Osteoblast (primary cell): ENCODE measurements at places on chromosomes 16 and 17. TPM values are rescaled to one million over a fixed set of nuclear protein-coding genes. Genes with fewer than 3 reads are reported as not detected.
A peak's percentile ranks its signal among the peaks of the same experiment; 100 is the strongest.

DNA sequence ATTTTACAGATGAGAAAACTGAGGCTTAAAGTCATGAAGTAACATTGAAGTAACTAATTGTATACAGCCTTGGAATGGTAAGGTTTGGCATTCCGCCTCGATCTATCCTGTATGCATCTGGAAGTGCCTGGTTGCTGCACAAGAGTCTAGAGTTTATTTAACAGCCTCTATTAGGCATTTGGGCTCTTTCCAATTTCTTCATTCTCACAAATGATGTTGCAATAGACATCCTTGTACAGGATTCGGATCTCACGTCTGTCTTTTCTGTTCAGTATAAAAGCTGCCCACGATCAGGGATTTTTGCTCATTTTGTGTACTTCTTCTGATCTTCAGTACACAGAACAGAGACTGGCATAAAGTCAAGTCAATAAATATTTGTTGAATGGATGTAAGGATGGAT is 100.5 kb downstream of the AIPL1 start:
- no peak overlapping the region for H3K4me3 ChIP-seq
- H3K36me3 ChIP-seq: no peaks in the 10 kb centered on the region
- no peaks in the 10 kb centered on the region for H3K4me1 ChIP-seq

Gene C1QL1
- total RNA-seq: under 0.01 TPM in 1 of 2 replicates, not detected in the other

Gene FGF11
- 0.29 and 0.36 TPM in 2 replicates for total RNA-seq

Gene CD7
- total RNA-seq: not detected in 2 replicates

Gene RPTOR
- total RNA-seq: 26.5 and 27.9 TPM in 2 replicates

Gene BRIP1
- total RNA-seq: 5.9 and 6.2 TPM in 2 replicates

DNA sequence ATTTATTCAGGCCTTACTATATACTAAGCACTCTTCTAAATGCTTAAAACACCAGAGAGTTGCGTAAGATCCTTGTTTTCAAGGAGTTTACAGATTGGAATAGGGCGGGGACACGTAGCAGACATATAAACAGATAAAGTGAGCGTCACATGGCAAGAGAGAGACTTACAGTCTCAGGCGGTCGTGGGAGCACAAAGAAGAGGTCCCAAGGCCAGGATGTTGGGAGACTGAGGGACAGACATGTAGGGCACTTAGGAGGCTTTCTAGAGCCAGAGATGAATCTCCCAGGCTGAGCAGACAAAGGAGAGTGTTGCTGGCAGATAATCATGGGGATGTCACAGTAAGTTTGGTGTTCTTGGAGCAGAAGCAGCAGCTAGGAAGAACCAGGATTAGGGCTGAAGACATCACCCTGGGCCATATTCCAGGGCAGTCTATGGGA is 119.1 kb upstream of the ANKFN1 start:
- no peak for DNase-seq
- no peak overlapping the region for H3K27ac ChIP-seq
- H3K4me1 ChIP-seq: no peaks in the 10 kb centered on the region
- H3K4me3 ChIP-seq: no peak overlapping the region
- H3K36me3 ChIP-seq: no peaks in the 10 kb centered on the region

Gene HAP1
- under 0.01 TPM in 1 of 2 replicates, not detected in the other for total RNA-seq

DNA sequence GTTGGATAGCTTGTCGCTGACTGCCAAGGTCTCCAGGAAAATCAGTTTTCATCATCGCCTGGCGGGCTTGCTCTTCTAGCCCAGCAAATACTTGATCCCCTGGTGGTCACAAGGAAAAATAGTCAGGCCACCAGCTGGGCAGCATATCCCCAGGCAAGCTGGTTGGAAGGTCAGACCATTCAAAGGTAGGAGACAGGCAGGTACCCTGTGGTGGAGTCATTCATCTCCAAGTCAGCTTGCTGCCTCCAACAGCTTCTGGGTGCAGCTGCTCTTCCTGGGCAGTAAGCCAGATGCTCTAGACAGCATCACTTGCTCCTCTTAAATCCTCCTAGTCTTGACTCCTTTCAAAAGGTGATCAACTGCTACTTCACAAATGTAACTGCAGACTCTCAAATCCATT is 16.0 kb downstream of the ZNF821 start:
- H3K27me3 ChIP-seq: no peaks in the 10 kb centered on the region
- DNase-seq: no peak
- H3K27ac ChIP-seq: no peak overlapping the region
- H3K4me3 ChIP-seq: no peak overlapping the region
- H3K4me1 ChIP-seq: no peaks in the 10 kb centered on the region

DNA sequence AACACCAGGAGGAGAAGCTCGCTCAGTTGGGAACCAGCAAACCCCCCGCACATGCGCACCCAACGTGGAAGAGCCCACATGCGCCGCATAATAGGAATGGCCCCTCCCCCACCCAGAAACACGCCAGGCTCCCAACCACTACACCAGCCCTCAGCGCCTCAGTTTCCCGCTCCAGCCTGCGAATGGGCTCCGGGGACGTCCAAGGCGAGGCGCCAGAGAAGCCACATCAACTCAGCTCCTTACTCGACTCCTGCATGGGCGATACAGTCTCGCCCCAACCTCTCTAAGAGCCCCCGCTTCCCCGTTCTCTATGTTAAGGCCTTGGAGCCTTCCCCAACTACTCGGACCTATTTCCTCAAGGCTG is 504 bp downstream of the SRSF1 start:
- peak; percentile 52 for DNase-seq
- H3K27ac ChIP-seq: peak overlapping the region; percentile 99
- peak overlapping the region; percentile 100 for H3K4me3 ChIP-seq
- no peaks in the 10 kb centered on the region for H3K27me3 ChIP-seq

Gene ACE
- 10.1 and 17.7 TPM in 2 replicates for total RNA-seq

Gene SNRNP25
- total RNA-seq: 9.4 and 14.5 TPM in 2 replicates

GRCh38 chr17:65228287-65228686 is 91.1 kb downstream of the RGS9 start:
- H3K4me3 ChIP-seq: no peak overlapping the region
- no peaks in the 10 kb centered on the region for H3K36me3 ChIP-seq
- DNase-seq: peak; percentile 79
- peaks cover 23% of the 10 kb centered on the region for H3K27me3 ChIP-seq
- peaks cover 16% of the 10 kb centered on the region for H3K4me1 ChIP-seq
- H3K27ac ChIP-seq: no peak overlapping the region

GRCh38 chr16:1940273-1941161 is 2.5 kb downstream of the MSRB1 start:
- H3K27me3 ChIP-seq: no peaks in the 10 kb centered on the region
- H3K27ac ChIP-seq: no peak overlapping the region
- peaks cover 14% of the 10 kb centered on the region for H3K36me3 ChIP-seq
- DNase-seq: peak; percentile 36

Gene SEZ6L2
- 1.5 and 2.9 TPM in 2 replicates for total RNA-seq

- H3K4me1 ChIP-seq: no peaks in the 10 kb centered on the region
- no peaks in the 10 kb centered on the region for H3K27me3 ChIP-seq
- no peak overlapping the region for H3K27ac ChIP-seq
- H3K4me3 ChIP-seq: no peak overlapping the region
- no peak for DNase-seq
These were observed 121.8 kb upstream of the NOG start for GRCh38 chr17:56471696-56472095.

DNA sequence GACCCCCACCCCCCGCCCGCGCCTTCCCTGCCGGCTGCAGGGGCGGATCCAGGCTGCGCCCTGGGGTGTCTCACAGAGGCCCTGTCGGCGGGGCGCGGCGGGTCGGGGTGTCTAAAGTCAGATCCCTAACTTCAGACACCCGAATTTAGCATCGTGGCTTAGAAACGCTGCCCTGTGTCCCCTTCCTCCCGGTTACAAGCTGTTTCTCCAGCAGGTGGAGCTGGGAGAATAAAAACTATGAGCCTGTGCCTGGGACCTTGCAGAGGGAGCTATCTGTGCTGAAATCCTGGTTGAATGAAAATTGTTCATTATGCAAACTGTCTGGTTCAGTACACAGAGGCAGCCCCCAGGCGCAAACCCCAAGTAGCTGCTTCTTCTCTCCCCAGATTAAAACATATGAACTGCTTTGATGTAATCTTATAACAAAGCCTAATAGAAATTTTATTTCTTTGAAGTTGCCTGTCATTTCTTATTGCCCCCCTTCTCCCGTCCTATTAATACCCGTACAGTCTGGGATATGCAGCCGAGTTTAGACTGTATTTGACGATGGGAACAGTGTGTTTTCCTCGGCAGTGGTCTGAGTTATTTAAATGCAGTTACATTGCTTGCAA is 79.0 kb downstream of the RPA1 start:
- peaks cover 9% of the 10 kb centered on the region for H3K4me1 ChIP-seq
- no peak overlapping the region for H3K27ac ChIP-seq
- peak overlapping the region; percentile 62 for H3K4me3 ChIP-seq
- DNase-seq: peak; percentile 90

Gene CLDN6
- total RNA-seq: under 0.01 TPM in 1 of 2 replicates, not detected in the other
